ENCODE measurements at places on chromosomes 6 and 20.

DNA sequence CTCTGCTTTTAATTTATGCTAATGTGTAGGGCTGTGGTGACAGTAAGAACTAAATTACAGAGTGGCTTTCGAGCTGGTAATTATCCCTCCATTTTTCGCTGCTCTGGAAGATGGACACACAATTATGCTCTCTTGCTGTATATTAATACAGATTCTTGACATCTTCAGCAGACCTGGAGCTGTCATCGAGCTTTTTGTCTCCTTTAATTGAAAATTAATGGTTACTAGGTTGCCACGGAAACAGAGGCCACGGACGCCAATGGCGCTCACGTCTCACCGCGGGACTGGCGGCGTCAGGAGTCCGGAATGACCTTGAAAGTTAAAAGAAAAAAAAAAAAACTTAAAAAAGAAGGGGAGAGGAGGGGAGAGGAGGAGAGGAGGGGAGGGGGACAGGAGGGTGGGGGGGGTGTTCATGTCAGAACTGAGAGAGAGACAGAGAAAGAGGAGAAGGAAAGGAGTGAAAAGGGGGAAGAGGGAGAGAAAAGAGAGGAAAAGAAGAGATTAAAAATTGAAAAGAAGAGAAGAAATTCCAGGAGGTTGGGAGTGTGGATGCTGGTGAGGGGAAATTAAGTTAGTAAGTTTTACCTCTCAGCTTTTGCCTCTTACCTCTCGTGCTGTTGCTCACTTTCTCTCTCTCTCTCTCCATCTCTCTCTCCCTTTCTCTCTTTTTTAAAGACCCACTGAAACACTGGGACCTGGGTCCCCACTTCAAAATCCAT, 22.1 kb upstream of the FOXP4 start:
- DNase-seq, result no peak

DNA sequence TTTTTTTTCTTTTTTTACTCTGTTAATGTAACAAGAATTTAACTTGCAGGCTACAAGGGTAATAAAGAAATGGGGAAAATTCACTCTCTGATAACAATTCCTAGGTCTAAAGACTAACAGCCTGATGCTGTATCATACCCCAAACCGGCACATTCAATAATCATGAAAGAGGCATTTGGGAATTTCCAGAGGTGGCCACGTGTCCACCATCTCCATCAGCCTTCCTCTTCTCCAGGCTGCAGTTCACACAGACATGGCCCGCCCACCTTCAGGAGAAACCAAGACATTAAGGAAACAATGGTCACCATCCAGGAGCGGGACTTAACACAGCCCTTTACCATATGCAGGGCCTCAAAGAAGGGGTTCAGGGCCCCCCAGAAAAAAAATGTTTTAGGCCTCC, 44.8 kb downstream of the PDE10A start:
- DNase-seq, result no peak

DNA sequence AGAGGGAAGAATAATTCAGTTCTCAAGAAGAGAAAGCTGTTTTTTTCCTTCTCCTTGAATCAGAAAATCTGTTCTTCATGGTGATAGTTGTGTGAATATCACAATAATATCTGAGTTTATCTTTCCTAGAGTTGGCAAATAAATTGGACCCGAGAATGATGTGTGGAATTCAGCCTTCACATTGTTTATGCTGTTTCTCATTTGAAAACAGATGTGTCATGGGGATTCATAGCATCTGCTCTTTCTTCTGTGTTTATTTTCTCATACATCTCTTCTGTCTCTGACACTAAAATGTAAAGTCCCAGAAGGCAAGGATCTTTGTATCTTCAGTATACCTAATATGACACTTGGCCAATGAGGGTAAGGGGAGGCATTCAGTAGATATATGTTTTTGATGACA, 103.6 kb upstream of the SGK1 start:
- DNase-seq, result no peak

- DNase-seq, result peak; percentile 24
Observed at GRCh38 chr6:41538556-41539182, 7.5 kb upstream of the FOXP4 start.

- DNase-seq, result no peak
Observed at GRCh38 chr6:4942673-4943009, 61.2 kb downstream of the RPP40 start.

- no peak for DNase-seq
Observed at GRCh38 chr6:16721977-16722376, 39.3 kb downstream of the ATXN1 start.

- DNase-seq, result no peak
Observed at GRCh38 chr6:123580331-123580730, 56.4 kb downstream of the TRDN start.

DNA sequence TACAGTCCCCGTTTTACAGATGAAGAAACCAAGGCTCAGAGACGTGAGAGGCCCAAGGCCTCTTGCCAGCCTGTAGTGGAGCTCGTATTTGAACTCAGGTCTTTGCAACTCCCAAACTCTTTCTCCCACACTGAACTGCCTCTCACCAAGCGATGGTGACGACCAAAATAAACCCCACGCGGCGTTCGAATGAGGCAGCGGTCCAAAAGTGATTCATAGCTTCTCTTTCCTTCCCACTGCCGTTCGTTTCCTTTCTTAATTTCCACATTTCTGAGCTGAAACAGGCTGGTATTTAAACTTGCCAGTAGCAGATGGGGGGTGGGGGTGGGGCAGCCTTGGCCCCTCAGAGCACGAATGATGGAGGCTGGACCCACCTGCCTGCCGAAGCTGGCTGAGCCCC, 252.9 kb upstream of the KCNG1 start:
- DNase-seq, result no peak

DNA sequence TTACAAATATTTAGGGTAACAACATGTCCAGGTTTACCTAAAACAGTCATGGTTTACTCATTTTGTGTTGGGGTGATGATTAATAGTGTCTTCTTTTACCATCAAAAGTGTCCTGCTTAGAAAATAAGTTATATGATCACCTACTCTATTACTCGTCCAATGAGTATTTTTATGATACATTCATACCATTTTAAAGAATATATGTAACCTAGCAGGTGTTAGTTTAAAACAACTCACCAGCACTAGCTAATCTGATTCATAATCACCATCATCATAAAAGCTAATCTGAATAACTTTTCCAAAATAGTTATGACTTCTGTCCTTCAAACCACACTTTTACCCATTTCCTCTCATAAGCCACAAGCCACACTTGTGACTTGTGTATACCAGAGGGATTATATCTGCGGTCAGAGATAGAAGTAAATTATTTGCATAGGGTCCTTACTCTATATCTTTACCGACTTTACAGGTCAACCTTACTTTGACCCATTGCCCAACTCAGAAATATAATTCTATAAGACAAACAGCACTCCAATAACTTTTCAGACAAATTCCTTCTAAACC, 33.3 kb upstream of the NRN1 start:
- DNase-seq, result no peak

- DNase-seq, result peak; percentile 37
Observed at GRCh38 chr6:154474648-154475428, 35.6 kb downstream of the CNKSR3 start.

DNA sequence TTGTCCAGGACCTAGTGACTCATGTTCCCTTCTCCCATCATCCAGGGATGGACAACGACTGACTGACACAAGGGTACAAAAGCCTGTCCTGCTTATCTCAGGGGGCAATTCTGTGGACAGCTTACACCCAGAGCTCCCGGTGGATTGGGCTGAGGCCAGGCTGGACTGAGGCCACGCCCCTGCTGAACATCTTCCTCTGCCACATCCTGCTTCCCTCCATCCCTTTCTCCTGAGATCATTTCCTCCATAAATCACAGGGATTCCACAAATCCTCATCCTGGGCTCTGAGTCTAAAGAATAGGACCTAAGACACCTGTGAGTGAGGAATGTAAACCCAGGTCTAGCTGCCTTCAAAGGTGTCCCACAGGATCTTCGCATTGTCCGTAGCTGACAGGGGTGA, 30.4 kb upstream of the RNF24 start:
- DNase-seq, result no peak

GRCh38 chr6:109002882-109003281, 91.8 kb downstream of the SESN1 start:
- no peak for DNase-seq

DNA sequence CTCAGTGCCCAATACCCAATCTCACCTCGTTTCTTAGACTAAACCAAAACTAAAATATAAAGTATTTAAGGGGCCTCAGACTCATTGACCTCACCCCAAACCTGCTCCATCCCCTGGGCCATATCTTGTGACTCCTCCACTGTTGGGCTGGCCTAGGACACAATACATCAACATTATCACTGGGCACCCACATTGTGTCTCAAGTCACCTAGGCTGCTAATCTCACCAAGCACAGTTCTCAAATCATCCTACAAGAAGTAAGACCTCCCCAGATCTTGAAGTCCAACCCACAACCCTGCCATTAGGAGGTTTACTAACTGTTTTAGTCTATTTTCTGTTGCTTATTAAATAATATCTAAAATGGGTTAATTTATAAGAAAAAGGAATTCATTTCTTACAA, 96.2 kb downstream of the CRYBG1 start:
- DNase-seq, result no peak

GRCh38 chr6:14128746-14129145, 11.2 kb downstream of the CD83 start:
- DNase-seq, result no peak

DNA sequence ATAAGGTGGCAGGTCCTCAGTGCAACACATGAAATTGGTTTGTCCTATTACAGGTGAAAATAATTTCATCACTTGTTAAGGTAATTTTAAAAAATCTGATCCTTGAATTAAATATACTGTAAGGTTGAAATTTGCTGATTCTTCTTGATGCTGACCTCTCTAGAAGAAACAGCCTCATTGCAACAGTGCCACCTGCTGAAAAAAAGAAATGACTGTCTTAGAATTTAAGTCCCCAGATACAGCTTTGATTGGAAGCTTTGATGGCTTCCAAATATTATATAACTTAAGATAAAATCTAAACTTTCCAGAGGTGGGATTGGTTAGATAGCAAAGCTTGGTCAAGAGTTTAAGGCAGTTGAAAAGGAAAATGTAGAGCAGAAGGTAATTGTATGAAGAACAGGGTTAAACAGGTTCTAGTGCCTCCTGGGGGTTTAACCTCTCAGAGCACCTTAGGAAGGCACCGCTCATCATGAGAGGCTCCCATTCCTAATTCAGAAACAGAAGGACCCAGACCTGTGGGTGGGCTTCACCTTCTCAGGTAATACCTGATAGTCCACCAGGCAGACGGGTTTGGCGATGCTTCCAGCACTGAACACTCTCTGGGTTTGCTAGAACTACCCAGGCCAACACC, 401.0 kb downstream of the PAX1 start:
- no peak for DNase-seq

- no peak for DNase-seq
Observed at GRCh38 chr6:41455410-41455809, 90.8 kb upstream of the FOXP4 start.

GRCh38 chr6:122136386-122136785, 263.1 kb upstream of the HSF2 start:
- no peak for DNase-seq

- DNase-seq, result no peak
Observed at GRCh38 chr20:36741072-36741471, 4.8 kb downstream of the NDRG3 start.

DNA sequence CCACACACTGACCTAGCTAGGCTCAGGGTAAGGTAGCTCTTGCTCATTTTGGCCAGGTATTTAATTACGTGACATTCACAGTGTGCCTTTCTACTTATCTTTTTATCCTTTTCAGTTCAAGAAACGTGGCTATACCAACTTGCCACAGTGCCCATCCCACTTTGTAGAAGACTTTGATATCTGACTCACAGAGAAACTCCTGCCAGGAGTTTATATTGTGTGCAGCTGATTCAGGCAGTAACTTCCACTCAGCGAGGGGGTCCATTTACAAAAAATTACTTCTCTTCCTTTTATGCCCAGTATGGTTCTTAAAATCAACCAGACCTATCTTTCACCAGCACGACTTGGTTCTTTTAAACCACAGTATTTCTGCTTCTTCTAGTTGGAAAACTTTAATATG, 75.6 kb downstream of the PRL start:
- no peak for DNase-seq

DNA sequence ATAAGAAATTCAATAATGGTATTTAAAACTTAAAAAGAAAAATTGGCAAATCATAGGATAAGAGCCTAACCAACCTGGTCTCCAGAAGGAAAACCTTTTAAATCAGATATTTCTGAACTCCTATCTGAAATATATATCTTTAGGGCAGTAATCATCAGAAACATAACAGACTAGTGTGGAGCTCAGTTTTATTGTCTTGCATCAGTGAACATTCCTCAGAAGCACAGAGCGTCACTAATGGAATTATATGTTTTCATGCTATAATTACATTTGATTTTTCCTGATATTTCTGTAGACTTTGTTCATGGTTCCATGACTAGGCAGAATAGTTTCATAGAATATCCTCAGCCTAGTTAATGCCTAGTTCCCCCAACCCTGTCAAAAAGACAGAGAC, 262.2 kb downstream of the EYA4 start:
- DNase-seq, result no peak

GRCh38 chr20:47358672-47359529, 2.4 kb upstream of the ZMYND8 start:
- no peak for DNase-seq

DNA sequence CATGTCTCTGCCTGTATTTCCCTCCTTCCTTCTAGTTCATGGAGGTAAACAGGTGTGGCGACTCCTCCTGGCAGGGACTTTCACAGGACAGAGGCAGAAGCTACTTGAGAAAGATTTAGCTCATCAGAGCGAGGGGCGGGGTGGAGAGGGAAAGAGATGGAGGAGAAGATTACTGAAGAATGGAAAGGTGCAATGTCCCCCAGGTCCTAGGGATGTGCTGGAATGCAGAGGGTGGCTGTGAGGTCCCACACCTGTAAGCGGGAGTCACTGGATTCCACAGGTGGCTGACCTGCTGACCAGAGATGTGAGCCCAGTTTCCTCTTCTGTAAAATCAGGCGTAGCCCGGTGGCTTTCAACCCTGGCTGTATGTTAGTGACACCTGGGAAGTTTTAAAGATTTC, 199.2 kb upstream of the SULF2 start:
- no peak for DNase-seq

DNA sequence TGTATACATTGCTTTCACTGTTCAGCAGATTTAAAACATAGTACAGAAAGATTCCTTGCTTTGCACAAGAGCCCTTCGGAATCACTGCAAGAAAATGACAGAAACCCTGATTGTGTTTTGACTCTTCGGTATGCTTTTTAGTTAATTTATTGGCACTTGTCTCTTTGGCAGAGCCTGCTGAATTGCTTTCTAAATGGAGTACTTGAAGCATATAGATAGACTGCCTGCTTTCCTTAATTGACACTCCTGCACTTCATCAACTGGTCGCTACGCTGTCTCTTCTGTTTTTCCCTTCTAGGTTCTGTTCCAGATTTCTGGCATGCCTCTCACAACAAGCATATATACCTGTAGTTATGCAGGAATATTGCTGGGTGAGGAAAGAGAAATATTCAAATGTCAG, 22.4 kb upstream of the RBM24 start:
- no peak for DNase-seq

DNA sequence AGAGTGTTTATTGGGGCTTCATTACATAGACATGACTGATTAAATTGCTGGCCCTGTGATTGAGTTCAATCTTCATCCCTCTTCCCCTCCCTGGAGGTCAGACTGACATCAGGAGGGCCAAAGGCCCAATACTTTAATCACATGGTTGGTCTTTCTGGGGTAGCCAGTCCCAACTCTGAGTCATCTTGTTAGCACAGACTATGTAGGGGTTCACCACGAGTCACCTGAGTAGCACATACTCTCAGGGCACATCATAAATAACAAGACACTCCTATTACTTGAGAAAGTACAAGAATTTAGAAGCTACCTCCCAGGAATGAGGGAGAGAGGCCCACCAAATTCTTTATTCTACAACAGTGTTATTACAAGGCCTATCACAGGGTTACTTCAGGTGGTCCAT, 11.3 kb downstream of the GINS1 start:
- DNase-seq, result no peak

- DNase-seq, result no peak
Observed at GRCh38 chr6:56450882-56451739, 191.6 kb downstream of the DST start.

Measured in bone marrow (tissue), 2 donors.